ENCODE measurements at places on chromosomes 4 and X. TPM values are rescaled to one million over a fixed set of nuclear protein-coding genes. Genes with fewer than 3 reads are reported as not detected.

Gene MMRN1
- total RNA-seq, result not detected

- peaks cover 9% of the 10 kb centered on the region for H3K4me1 ChIP-seq
- H3K27ac ChIP-seq, result no peak overlapping the region
- no peaks in the 10 kb centered on the region for H3K27me3 ChIP-seq
- no peak overlapping the region for H3K4me3 ChIP-seq
- H3K36me3 ChIP-seq, result peaks cover 41% of the 10 kb centered on the region
- no peak for DNase-seq
These were observed 61.9 kb downstream of the TET2 start for GRCh38 chr4:105208561-105208960.

Gene PDZD4
- total RNA-seq, result 1.4 TPM

Gene ARX
- not detected for total RNA-seq

- peak; percentile 2 for DNase-seq
- H3K27me3 ChIP-seq, result no peaks in the 10 kb centered on the region
- H3K4me3 ChIP-seq, result no peak overlapping the region
- no peaks in the 10 kb centered on the region for H3K36me3 ChIP-seq
- H3K27ac ChIP-seq, result no peak overlapping the region
These were observed 89.7 kb downstream of the NEXMIF start for GRCh38 chrX:74835566-74835965.

DNA sequence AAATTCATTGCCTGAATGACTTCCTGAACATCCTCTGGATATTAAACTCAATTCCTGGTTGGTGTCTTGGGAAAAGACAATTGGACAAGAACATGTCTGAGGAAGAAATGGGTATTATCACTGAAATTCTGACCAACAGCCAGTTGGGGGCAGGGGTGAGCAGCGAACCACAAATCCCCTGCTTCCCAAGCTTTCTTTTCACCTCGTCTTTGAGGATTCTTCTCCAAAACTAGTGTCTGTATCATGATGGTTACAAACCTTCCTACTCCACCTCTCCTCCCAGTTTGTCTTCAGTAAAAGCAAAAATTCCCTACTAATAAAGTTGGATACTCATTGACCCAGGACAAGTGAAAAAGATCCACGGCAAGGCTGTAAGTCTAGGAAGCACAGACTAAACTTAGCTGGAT is 48.3 kb upstream of the WDR1 start:
- peaks cover 22% of the 10 kb centered on the region for H3K4me1 ChIP-seq
- H3K27me3 ChIP-seq, result peaks cover 2% of the 10 kb centered on the region
- no peak overlapping the region for H3K27ac ChIP-seq
- H3K36me3 ChIP-seq, result no peaks in the 10 kb centered on the region
- no peak overlapping the region for H3K4me3 ChIP-seq

Gene FAM236B
- total RNA-seq, result not detected

DNA sequence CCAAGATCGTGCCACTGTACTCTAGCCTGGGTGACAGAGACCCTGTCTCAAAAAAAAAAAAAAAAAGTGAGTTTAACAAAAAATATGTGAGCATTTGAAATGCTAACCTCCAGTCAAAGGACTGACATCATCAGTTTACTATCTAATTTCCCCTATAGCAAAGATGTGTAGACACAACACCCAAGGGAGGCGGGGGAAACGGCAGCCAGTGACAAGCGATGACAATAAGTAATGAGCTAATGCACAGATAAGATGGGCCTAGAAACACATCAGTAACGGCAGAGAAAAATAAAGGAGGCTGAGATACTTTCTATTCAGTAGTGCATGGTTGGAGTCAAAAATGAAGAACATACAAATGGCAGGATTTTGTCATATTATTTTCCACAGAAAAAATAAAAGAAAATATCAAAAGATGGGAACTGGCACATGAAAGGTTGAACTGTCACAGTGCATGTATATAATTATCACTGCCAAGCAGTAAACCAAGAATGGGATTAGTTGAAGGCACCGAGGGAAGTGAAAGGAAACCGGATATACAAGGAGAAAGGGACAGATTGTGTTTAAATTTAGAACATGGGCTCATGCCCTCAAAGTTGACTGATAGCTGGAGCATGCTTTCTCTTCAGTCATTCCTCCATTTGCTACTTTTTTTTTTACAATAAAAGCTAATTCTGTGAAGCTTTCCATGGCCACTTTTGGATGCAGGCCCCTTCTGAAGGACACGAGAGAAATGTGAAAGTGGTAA is 41.8 kb downstream of the IGFBP7 start:
- peaks cover 2% of the 10 kb centered on the region for H3K27me3 ChIP-seq
- no peak overlapping the region for H3K27ac ChIP-seq
- no peaks in the 10 kb centered on the region for H3K4me1 ChIP-seq
- no peaks in the 10 kb centered on the region for H3K36me3 ChIP-seq
- no peak for DNase-seq

GRCh38 chr4:111113591-111113990 is 490.7 kb upstream of the PITX2 start:
- no peaks in the 10 kb centered on the region for H3K27me3 ChIP-seq
- H3K4me3 ChIP-seq, result no peak overlapping the region
- DNase-seq, result no peak
- no peaks in the 10 kb centered on the region for H3K36me3 ChIP-seq
- H3K4me1 ChIP-seq, result no peaks in the 10 kb centered on the region

Data from activated CD8-positive, alpha-beta T cell treated with anti-CD3 and anti-CD28 coated beads for 36 hours (primary cell).